Lung (tissue), 17 donors: ENCODE measurements at places on chromosomes 5 and 9. TPM values are rescaled to one million over a fixed set of nuclear protein-coding genes. Genes with fewer than 3 reads are reported as not detected.

The GFI1B gene
- 1.0 TPM for total RNA-seq

DNA sequence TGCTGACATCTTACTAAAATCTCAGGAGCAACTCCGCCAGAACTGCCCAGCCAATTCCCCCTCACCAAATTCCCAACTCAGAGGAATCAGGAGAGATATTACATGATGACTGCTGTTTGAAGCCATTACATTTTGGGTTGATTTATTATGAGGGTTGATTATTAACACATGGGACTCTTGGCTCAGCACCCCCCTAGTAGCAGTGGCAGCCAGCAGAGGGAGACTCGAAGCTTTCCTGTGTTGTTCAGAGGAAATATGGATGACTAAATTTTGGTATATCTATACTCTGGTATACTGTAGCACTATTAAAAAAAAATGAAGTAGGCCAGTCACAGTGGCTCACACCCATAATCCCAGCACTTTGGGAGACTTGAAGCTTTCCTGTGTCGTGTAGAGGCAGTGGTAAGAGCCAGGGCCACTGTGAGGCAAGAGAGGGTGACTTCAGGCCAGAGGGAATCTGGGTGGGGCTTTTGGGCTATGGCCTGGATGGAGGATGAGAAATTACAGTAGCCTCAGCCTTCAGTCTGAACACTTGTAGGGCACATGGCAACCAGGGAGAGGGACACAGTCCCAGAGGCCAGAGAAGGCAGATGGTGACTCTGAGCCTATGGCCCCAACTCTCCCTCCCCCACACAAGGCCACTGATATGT, 111.4 kb downstream of the LHX2 start:
- H3K27ac ChIP-seq, result no peak overlapping the region
- H3K4me1 ChIP-seq, result no peaks in the 10 kb centered on the region
- no peak overlapping the region for H3K4me3 ChIP-seq

- H3K36me3 ChIP-seq, result no peaks in the 10 kb centered on the region
- H3K27me3 ChIP-seq, result no peaks in the 10 kb centered on the region
- no peak for DNase-seq
- H3K4me1 ChIP-seq, result no peaks in the 10 kb centered on the region
- H3K27ac ChIP-seq, result no peak overlapping the region
- no peak overlapping the region for H3K4me3 ChIP-seq
Measured at GRCh38 chr5:765948-766631, 18.4 kb downstream of the ZDHHC11B start.

- no peaks in the 10 kb centered on the region for H3K27me3 ChIP-seq
- no peak overlapping the region for H3K4me3 ChIP-seq
- H3K36me3 ChIP-seq, result no peaks in the 10 kb centered on the region
- no peak overlapping the region for H3K27ac ChIP-seq
- H3K4me1 ChIP-seq, result no peaks in the 10 kb centered on the region
- peak; percentile 1 for DNase-seq
Measured at GRCh38 chr5:31355337-31355736, 161.9 kb downstream of the CDH6 start.
